Body of pancreas (tissue), 4 donors: ENCODE measurements at places on chromosomes 6 and 20. TPM values are rescaled to one million over a fixed set of nuclear protein-coding genes. Genes with fewer than 3 reads are reported as not detected.

The FAM110A gene
- 7.0 TPM for total RNA-seq

The PPIL6 gene
- total RNA-seq: 3.1 TPM

The CNKSR3 gene
- total RNA-seq: 13.2 TPM

The PARD6B gene
- total RNA-seq: 8.6 TPM

The FAM162B gene
- not detected for total RNA-seq

The BTNL2 gene
- total RNA-seq: not detected

The BPI gene
- not detected for total RNA-seq

The FAM209B gene
- total RNA-seq: not detected

The ARMC12 gene
- 0.26 TPM for total RNA-seq

The C20orf96 gene
- total RNA-seq: 1.8 TPM

The TMC2 gene
- not detected for total RNA-seq

The NKAIN4 gene
- total RNA-seq: not detected

The TCP1 gene
- total RNA-seq: 81.5 TPM

The CLVS2 gene
- total RNA-seq: under 0.01 TPM

The CCR6 gene
- total RNA-seq: not detected

The MOG gene
- not detected for total RNA-seq

The MLIP gene
- 0.33 TPM for total RNA-seq

The MCCD1 gene
- total RNA-seq: not detected

The NFYA gene
- total RNA-seq: 10.4 TPM

The ADAM33 gene
- total RNA-seq: 11.2 TPM

The SCUBE3 gene
- total RNA-seq: 0.33 TPM

The SLC22A7 gene
- total RNA-seq: not detected

The VGLL2 gene
- total RNA-seq: 0.99 TPM

The RPN2 gene
- total RNA-seq: 111 TPM

The NKX2-2 gene
- total RNA-seq: 3.1 TPM

The SSTR4 gene
- not detected for total RNA-seq

The BIRC7 gene
- not detected for total RNA-seq

The VSX1 gene
- 0.66 TPM for total RNA-seq

The TLDC2 gene
- total RNA-seq: not detected

The NRN1 gene
- 0.99 TPM for total RNA-seq

The PXDC1 gene
- total RNA-seq: 30.9 TPM

The TFAP2D gene
- not detected for total RNA-seq

The POPDC3 gene
- not detected for total RNA-seq

The RSPH4A gene
- total RNA-seq: not detected

The RSPO3 gene
- 7.3 TPM for total RNA-seq

The SLC22A16 gene
- total RNA-seq: not detected

The CST2 gene
- not detected for total RNA-seq

The CLIC5 gene
- 1.6 TPM for total RNA-seq

The TTK gene
- not detected for total RNA-seq

The SAMD3 gene
- 20.4 TPM for total RNA-seq

The NMBR gene
- total RNA-seq: not detected

The POM121L2 gene
- not detected for total RNA-seq

The RHAG gene
- not detected for total RNA-seq

The PTCRA gene
- not detected for total RNA-seq

The NXT1 gene
- 6.5 TPM for total RNA-seq

The IP6K3 gene
- total RNA-seq: not detected

The CEP162 gene
- 9.6 TPM for total RNA-seq

The IL20RA gene
- total RNA-seq: 23.7 TPM

The MACROD2 gene
- 21.8 TPM for total RNA-seq

The RFX6 gene
- 0.66 TPM for total RNA-seq

The DDX27 gene
- total RNA-seq: 18.2 TPM

The IPCEF1 gene
- total RNA-seq: 3.0 TPM

The AARS2 gene
- 17.8 TPM for total RNA-seq

The OR11A1 gene
- not detected for total RNA-seq

The SIGLEC1 gene
- 2.1 TPM for total RNA-seq

The ASIP gene
- total RNA-seq: not detected
